ENCODE measurements at places on chromosomes 7 and 10.

- DNase-seq: no peak
Measured at GRCh38 chr10:66869635-66870034, 56.2 kb upstream of the LRRTM3 start.

DNA sequence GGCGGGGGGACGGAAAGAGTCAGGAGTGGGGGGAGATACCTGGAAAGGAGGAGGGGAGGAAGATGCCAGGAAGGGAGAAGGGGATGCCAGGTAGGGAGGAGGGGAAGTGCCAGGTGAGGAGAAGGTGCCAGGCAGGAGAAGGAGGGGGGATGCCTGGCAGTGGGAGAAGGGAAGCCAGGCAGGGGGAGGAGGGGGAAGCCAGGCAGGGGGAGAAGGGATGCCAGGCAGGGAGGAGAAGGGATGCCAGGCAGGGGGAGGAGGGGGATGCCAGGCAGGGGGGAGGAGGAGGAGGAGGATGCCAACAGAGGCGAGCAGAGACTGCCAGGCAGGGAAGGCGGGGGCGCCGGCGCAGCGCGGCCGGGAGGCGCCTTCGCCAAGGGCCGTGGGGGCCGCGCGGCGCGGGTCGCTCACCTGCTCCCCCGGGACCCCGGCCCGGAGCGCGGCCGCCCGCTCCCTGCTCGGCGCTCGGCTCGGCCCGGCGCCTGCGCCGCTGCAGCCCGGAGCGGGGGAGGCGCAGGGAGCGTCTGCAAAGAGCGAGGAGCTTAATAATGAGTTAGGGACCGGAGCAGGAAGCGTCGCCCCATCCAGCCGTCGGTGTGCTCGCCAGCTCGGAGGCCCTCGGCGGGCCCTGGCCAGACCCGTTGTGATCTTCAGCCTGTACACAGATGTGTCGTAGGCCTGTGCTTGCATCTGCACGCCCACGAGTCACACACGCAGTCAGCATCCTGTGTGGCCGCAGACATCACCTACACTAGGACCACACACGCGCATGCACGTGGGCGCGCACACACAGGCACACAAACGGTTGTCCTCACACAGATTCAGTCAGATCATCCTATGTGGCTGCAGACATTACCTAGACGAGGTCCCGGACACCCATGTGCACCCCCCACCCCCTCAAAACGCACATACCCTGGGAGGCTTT lies 28.4 kb upstream of the SMARCD3 start:
- DNase-seq: peak; percentile 42

GRCh38 chr10:58517491-58518355 lies 5.1 kb downstream of the BICC1 start:
- no peak for DNase-seq

- DNase-seq: no peak
Measured at GRCh38 chr10:90226517-90226916, 525.1 kb downstream of the KIF20B start.

DNA sequence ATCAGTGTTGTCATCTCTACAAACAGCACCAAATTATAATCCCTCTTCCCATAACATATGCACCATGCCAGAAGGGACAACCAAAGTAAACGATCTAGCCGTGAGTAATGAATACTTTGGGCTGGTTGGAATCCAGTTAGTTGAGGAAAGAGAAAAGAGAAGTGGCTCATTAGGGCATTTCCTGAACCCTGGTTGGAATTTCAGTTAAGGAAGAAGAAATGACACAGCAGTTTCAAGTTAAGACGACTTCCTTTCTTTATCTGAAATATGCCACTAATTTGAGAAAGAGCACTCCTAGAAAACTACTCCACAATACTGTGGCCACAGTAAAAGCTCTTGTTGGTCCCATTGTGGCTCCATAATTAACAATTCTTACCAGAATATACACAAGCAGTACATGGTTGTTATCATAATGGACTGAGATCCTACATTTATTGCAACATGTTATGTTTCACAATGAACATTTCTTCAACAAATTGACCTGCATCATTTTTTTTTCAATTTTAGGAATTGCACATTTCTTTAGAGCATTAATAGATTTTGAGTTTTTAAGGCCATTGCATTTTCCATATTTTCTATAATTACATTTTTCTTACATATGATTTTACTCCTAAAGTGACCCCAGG lies at the start of gene TFEC:
Gene TFEC, minus strand, starts transcription at position 113 of the 626 bp plus-strand sequence. CDS start 46,322 bp downstream, outside the sequence.
- no peak for DNase-seq
